Amygdala (tissue), 56 donors: ENCODE measurements at places on chromosomes 7 and 10.

DNA sequence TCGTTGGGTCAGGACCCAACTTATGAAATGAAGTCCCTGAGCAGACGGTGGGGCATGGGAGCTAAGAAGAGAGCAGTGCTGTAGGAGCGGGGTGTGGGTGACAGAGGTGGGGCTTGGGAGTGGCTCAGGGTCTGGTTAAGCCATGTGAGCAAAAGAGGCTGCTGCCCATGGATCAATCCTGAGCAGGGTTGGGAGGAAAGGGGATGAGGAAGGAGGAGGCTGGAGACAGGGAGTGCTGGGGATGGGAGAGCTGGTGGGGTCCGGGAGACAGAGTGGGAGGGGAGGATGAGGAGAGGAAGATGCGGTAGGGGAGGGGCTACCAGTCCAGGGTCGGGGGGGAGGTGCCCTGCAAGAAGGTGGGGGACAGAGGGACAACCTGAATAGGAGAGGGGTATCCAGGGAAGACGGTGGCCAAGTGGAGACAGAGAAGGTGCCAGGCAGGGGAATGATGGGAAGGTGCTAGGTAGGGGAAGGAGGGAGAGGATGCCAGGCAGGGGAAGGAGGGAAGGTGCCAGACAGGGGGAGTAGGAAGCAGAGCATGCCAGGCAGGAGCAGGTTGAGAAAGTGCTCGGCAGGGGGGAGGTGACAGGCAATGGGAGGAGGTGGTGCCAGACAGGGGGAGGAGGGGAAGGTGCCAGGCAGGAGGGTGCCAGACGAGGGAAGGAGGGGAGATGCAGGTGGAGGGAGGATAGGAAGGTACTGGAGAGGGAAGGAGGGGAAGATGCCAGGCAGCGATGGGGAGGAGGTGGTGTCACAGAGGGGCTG lies 27.5 kb upstream of the SMARCD3 start:
- DNase-seq: no peak

- no peak for DNase-seq
Measured at GRCh38 chr10:31288962-31289361, 30.1 kb upstream of the ZEB1 start.

GRCh38 chr10:818010-818409 lies 113.5 kb downstream of the LARP4B start:
- no peak for DNase-seq

DNA sequence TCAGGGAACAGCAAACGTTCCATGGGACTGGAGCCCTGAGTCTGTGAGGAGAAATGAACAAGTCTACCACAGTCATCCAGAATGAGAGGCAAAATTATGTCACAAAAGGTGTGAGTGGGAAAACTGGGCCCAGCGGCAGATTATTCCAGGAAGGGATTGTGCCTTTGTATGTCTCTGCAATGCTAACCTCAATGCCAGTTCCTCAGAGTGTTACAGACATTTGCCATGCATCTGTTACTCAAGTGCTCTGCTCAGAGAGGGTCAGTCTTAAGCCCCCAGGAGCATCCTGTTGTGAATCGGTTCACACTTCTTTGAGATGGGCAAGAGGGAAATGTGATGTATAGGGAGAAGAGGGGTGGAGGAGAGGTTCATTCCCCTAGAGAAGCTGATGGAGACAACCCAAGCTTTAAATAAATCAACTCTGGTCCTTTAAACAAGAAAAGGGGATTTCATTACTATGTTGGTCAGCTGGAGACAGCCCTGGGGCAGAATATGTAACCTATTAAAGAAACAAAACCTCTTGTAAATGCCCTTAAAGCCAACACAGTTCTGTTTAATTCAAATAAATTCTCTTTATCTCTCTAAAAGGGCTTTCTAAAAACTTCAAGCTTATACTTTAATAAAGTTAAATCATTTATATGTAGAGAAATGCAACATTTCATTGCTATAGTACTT lies 85.9 kb upstream of the GRB10 start:
- no peak for DNase-seq

DNA sequence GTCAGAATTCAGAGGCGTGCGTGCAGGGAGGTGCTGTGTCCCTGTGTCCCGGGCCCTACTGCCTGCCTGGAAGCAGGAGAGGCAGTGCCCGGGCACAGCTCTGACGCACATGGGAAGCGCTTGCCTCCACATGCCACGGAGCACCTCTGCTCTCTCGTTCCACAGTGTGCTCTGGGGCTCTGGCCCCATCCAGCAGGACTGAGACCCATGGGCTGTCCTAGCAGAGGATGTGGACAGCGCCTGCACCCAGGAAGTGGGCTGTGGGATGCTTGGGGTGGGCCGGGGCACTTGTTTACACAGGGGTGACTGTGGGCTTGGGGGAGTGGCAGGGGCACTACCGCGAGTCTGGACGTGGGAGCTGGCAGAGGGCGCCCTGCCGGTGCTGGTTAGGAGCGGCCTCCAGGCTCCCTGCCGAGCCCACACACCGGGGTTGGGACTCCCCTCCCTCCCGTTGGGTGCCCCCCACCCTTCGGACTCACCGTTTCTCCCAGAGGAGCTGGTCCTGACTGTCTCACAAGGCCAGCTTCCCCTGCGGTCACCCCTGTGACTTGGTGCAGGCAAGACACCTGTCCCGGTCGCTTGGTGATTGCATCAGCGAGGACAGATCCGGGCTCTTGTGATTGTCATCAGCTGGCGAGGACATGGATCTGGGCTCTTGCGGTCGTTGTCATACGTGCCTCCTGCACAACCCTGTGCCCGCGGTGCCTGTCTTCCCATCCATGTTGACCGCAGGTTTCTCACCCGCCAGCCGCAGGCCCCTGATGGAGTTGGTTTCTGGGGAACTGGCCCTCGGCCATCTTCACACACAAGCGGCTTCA lies 83.1 kb downstream of the NKX6-2 start:
- DNase-seq: no peak

- no peak for DNase-seq
Measured at GRCh38 chr7:47572939-47573757, 8.8 kb downstream of the TNS3 start.

- no peak for DNase-seq
Measured at GRCh38 chr7:14769261-14769660, 133.3 kb downstream of the DGKB start.

DNA sequence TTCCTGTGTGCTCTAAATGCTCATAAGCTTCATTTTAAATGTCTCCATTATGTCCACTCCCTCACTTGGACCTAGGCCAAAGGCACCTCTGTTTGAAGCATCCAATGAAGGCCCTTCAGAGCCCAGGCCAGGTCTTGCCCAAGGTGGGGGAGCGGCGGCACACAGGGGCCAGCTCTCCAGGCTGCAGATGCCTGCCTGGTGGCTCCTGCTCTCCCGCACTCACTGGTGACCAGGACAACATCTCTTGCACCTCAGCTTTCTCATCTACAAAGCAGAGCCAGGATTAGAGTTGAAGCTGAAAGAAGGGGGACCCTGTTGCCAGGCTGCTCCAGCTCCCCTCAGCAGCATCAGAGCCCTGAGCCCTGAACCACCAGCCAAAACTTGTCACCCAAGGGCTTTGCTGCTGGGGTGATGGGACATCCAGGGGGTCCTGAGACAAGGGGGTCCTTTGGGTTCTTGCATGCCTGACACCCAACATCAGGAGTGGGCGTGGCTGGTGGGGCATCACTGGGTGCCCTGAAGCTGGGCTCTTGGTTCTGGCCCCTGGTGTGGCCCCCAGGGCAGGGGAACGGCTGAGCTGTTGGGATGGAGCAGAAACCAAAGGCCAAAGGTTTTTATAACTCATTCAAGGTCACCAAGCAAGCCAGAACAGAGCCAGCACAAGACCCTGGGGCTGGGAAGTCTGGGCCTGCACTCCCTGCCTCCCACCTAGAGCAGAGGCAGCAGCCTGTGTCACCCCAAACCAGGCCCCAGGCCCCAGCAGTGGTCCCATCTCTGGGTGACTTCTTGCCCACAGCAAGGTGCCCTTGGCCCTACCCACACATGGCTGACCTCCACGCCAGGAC lies 1.2 kb downstream of the NACAD start:
- DNase-seq: no peak
